RPMI8226 (cell line): ENCODE measurements at places on chromosomes 4 and X.

DNA sequence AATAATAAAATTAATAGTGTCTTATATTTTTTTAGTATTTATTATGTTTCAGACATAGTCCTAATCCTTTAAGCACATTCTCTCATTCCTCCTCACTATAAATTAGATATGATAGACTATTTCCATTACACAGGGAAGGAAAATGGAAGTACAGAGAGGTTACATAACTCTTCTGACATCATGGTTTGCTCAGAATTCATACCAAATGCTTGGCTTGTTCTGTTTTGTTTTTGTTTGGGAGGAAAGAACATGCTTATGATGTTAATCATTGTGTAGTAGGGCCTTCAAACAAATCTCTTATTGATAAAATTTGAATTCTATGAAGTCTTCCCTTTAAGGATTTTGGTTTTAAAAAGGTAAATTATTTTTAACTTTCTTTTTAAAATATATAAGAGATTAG, 59.5 kb downstream of the RXFP1 start:
- no peak for DNase-seq

DNA sequence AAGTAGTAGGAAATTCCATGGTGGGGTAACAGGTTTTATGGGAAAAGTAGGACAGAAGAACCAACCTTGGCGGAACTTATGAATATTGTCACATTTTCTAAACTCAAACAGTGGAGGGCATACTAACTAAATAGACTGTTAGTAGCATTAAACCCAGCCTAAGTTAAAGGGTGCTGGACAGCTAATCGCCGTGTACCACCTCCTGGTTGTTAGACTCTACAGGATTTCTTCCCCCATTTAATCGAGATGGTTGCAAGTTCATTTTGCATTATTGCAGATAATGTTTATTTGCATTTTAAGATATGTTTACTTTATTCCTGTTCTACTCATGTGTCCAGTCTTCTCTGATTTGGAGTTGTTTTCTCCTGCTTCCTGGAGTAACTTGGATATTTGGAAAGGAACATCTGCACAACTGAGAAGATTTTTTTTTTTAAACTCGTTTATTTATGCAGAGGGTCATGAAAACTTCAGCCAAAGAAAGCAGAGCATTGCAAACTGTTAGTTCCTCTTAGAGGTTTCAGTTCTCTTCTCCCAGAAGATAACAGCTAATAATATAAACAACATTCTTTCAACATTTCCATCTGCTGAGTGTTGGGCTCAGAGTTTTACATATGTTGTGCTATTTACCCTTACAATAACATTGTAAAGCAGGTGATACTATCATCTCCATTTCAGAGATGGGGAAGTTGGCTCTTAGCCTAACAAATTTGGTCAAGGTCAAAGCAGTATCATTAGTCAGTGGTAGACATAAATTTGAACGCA, 51.5 kb upstream of the TBC1D9 start:
- DNase-seq = peak; percentile 85

- DNase-seq = no peak
These were observed 5.3 kb upstream of the IDS start for GRCh38 chrX:149510386-149510785.

GRCh38 chrX:27728291-27728690, 79.5 kb upstream of the MAGEB10 start:
- DNase-seq = no peak

DNA sequence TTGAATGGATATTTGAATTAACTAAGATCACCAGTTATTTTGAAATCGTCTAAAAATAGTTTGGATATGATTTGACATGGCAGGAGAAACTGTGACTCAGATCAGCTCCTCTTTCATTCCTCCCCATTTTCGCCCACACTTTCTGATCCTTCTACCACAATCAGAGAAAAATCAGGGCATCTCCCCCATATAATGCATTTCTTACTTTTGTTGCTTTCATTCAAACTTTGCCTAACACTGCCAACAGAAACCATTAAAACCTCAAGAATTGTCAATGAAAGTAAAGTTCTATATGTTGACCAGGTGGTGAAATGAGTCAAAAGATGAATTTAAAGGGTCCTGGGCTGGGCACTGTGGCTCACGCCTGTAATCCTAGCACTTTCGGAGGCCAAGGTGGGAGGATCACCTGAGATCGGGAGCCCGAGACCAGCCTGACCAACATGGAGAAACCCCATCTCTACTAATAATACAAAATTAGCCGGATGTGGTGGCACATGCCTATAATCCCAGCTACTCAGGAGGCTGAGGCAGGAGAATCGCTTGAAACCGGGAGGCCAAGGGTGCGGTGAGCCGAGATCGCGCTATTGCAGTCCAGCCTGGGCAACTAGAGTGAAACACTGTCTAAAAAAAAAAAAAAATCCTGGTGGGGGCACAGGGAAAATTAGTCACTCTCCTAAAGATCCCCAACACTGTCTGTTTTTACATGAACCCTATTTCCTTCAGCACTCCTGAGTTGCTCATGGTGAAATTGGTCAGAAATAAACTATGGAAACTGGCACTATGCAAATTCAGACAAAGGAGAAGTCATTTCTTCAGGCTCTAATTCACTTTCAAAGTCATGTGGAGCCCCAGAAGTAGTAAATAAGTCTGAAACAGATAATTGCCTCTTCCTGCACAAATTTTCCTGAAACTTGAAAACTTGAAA, 122.8 kb upstream of the NOCT start:
- DNase-seq = no peak

GRCh38 chr4:105909787-105910281, 14.6 kb downstream of the NPNT start:
- no peak for DNase-seq

DNA sequence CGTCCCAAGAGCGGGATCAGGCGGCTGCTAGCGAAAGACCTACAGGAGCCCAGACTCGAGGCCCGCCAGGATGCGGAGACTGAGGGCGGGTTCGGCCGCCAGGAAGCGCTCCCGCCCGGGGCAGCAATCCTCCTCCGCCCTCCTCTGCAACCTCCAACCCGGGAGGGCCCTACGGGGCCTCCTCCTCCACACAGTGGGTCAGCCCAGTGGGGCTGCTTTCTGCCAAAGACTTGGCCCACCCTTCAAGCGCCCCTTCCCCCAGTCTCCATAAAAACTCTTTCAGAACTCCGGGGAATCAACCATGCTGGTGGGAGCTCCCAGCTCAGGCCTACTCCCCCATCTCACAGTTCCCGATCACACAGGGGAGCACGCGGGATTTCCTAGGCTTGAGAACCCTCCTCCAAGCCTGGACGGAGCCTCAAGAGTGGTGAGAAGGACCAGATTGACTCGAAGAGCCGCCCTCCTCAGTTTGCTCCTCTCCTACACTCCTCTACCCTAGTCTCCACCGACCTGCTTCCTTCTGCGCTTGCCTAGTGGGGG, 77.5 kb downstream of the RLIM start:
- DNase-seq = no peak

DNA sequence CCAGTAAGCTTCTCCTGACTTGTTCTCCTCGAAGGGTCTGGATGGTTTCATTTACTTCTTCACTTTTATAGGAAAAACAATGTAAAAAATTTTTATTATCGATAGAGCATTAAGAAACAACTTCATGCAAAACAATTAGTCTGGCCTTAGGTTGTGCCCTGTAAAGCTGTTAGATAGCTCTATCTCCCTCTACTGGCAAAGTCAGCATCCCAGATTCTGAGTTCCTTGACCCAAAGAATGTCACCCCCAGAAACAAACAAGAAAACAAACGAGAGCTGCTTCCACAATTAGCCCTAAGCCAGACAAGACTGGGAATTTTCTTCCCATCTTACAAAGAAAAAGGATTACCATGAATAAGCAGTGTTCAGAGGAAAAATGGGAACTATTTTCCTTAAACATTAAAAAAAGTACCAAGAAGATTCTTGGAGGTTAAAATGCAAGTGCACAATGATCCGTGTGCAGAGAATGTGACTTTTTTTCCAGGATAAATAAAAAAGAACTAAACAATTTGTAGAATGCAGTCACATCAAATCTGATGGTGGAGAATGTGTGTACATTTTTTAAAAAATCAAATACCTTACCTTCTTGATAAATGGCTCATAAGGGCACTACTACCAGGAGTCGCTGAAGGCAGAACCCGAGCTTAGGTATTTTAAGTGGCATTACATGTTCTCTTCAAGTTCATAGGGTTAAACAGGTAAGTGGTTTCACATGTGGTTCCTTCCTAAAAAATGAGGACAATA, 293.2 kb downstream of the FBXO8 start:
- DNase-seq = peak; percentile 13

DNA sequence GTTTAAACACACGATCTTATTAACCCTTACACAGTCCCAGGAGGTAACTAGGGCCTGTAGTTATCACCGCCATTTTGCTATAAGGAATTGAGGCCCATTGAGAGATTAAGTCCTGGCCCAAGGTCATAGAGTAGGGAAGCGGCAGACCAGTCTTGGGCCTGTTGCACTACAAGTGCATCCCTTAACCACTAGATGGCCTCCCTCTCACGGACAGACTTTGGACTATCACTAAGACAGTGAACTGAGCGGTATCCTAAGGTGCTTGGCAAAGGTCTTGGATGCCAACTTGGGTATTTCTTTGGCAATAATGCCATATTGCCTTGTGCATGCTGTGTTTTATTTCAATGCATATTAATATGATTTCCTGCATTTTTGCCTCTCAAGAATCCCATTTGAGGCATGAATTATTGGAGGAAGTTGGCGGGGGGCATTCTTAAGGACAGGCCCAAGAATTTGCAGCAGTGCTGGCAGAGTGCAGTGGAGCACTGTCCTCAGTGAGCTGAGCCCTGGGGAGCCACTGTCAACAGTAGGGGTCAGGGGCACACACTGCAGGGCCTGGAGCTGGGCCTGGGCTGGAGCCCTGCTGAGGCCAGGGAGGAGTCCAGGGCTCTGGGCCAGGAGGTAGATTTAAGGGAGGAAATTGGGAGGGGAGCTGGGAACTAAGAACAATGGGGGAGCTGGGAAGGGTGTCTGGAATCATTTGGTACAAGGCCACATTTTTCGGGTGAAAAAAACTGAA, 147.4 kb downstream of the SMIM20 start:
- DNase-seq = peak; percentile 17

DNA sequence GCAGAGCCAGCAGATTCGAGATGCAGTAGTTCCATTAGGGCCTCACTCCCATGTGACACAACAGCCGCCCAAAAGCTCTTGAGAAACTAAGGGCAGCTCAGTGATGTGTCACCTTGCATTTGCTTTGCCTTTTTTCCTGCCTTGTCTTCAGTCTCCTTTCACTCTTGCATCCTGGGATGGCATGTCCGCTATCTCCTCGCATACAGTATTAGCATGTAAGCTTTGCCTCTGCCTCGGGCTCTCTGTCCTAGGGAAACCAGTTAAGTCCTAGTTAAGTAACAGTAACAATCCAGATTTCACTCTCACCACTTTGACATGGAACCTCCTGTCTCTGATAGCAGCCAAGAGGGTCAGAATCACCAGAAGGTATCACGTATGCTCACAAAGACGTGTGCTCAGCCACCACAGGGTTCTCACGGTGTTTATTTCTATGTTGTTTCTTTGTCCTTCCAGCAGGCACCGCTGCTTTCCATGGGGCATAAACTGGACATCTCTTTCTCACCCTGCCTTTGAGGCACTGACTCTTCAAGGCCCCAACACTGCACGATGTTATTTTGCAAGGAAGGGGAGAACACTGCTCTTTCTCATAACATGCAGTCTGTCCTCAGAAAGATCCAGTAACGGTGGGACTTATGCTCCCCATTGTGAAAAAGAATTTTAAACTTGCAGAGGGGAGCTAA, 26.7 kb upstream of the SORBS2 start:
- no peak for DNase-seq

DNA sequence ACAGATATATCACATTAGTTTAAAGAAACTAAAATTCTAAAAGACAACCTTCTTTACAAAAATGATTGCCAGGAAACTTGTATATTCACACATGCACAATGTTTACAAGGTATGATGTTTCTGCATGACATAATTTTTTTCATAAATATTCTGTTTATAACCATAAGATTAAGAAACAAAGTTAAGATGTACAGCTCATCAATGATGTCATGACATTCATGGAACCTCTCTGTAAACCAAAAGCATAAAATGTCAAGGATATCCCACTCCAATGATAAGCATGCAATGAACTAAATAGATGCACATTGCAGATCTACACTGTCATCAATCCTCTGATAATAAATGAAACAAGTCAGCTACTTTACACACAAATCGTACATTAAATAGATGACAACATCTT, 136.0 kb downstream of the MAB21L2 start:
- DNase-seq = no peak

DNA sequence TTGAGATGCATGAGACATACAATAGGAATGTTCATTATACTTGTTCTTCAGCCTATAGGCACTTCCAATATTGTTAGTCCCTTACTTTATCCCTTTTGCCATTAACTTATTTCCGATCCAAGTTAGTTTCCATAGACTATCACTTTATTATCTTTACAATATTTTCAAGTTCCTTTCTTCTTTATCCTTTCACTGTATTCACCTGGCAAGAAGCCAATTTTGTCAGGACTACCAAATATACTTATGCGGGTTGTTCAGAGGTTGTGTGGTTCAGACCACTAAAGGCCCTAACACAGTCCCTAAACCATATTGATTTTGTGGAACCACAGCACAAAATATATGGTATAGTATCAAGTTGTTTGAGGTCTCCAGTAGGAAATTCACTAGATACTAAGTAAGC, 245.0 kb upstream of the HTR2C start:
- no peak for DNase-seq

GRCh38 chr4:107212565-107212964, 176.5 kb upstream of the DKK2 start:
- no peak for DNase-seq

DNA sequence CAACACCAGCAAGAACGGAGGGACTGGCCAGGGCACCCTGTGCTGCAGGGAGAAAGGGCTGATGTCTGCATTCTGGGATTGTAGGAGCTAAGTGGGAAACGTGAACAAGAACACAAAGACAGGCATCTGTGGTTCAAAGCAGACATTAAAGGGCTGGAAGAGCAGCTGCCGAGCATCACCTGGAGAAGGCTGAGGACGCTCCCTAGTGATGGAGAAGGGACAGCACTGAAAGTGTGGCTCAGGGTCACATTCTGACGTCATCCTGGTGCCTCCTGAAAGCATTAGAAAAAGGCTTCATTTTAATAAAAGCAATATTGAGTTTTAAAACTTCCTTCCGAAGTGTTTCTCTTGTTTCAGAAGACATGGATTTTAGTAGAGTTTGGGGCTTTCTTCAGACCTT, 62.3 kb downstream of the CLDN22 start:
- no peak for DNase-seq

GRCh38 chrX:14963447-14964236, 90.4 kb downstream of the MOSPD2 start:
- no peak for DNase-seq

- DNase-seq = no peak
These were observed 44.3 kb upstream of the HCCS start for GRCh38 chrX:11066812-11067211.

GRCh38 chrX:24619647-24620046, 27.5 kb downstream of the PCYT1B start:
- DNase-seq = peak; percentile 7

GRCh38 chr4:132646186-132646585, 502.9 kb upstream of the PCDH10 start:
- DNase-seq = no peak

GRCh38 chr4:168852387-168852786, 157.7 kb downstream of the CBR4 start:
- no peak for DNase-seq
